ENCODE measurements at places on chromosomes 1 and 21.

GRCh38 chr1:110596312-110596711, 9.8 kb downstream of the KCNA2 start:
- no peak for DNase-seq

DNA sequence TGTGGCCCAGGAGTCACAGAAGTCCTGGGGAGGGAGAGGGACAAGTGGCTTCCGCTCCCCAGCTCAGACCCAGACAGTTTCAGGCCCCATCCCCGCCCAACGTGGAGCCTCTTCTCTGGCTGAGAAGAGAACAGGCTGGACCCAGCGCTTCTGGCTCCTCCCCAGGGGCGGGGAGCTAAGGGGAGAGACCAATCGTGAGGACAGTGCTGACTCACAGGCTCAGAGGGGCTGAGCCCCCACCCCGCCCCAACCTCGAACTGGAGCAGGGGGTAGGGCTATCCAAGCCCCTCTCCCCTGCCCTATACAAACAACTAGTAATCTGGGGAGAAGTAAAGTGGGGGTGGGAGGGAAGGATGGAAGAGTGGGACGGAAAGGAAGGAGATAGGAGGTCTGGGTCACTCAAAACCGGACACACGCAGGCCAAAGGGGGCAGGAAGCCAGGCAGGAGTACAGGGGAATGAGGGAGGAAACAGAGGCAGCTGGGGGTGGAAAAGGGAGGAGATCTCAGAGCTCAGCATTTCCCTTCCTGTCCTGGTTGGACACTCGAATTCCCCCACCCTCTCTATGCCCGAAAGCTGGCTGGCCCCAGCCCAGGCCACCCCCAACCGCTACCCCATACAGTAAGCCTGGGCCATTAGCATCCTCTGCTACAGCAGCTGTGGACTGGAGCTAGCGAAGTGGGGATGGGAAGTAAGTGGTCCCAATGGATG, at the start of gene SHC1:
SHC1 (minus strand) TSS at position 117 of the 710 bp plus-strand sequence. CDS start 221 bp downstream, outside the sequence.
- no peak for DNase-seq

GRCh38 chr1:44670751-44671640, 3.3 kb downstream of the TMEM53 start:
- no peak for DNase-seq

GRCh38 chr1:68175621-68176398, 56.5 kb downstream of the WLS start:
- no peak for DNase-seq

GRCh38 chr1:27835501-27835900, 4.9 kb downstream of the PPP1R8 start:
- DNase-seq = no peak

DNA sequence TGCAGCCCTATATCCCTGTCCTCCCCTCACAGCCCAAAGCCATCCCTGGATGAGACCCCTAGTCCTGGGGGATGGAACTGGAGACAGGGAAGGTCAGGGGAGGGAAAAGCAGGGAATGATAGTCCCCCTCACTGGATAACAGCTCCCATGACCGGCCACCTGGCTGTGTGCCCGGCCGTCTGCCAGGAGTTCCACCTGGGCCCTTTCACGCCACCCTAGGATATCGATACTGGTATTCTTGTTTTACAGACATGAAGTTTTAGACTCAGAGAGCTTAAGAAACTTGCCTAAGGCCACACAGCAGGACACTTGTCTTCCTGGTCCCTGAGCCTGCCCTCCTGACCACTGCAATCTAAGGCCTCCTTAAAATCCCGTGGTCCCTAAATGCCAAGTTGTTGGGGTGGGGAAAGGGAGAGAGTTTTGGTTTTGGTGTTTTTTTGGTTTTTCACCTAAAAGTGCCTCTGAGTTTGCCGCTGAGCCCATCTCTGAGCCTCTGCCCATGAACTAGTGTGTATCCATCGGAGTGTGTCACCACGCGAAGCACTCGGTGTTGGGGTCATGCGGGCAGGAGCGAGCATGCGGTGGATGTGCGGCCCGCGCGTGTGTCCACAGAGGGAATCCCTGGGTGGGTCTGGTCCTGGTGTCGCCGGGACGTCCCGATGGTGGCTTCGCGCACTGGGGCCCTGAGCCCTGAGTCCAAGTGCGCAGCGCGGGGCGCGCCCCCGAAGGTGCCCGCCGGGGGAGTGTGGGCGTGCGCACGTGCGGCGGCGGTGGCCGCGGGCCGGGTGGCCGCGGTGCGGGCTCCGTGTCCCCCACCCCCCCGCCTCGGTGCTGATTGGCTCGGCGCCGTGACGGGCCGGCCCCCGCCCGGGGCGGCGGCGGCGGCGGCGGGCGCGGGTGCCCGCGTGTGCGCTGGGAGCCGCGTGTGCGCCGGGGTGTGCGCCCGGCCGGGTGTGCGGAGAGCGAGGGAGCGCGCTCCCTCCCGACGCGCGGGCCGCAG, at the start of gene EPHA8:
EPHA8 (plus strand) TSS at position 906 of the 1,000 bp plus-strand sequence. CDS start 147 bp downstream, outside the sequence.
- DNase-seq = no peak
